ENCODE measurements at places on chromosomes 4 and X.

DNA sequence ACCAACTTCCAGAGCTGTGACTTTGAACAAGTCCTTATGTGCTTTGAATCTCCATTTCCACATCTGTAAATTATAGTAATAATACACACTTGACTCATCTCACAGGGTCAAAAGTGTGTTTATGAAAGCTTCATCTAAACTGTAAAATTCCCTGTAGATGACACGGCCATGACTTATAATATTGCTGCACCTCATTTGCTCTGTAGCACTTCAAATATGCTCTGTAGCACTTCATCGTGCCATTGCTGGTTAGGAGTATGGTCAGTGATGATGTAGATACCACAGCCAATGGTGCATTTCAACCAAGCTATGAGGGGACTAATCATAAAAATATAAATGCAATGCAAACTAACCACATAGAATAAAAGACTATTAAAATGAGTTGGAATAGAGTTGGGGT, 318.6 kb downstream of the ANK2 start:
- DNase-seq: no peak

- no peak for DNase-seq
Observed at GRCh38 chr4:99855678-99856077, 38.5 kb downstream of the LAMTOR3 start.

- no peak for DNase-seq
Observed at GRCh38 chr4:54840992-54841768, 183.4 kb downstream of the KIT start.

- no peak for DNase-seq
Observed at GRCh38 chr4:157294575-157294974, 74.0 kb downstream of the GRIA2 start.

DNA sequence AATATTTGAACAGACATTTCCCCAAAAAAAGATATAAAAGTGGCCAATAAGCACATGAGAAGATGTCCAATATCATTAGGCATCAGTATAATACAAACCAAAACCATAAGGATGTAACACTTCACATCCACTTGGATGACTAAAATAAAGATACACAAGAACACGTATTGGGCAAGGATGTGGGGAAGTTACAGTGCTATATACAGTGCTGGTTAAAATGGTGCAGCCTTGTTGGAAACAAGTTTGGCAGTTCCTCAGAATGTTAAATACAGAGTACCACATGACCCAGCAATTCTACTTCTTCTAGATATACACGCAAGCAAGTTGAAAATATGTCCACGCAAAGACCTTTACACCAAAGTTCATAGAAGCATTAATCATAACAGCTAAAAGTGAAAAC, 58.9 kb downstream of the HAUS3 start:
- no peak for DNase-seq

DNA sequence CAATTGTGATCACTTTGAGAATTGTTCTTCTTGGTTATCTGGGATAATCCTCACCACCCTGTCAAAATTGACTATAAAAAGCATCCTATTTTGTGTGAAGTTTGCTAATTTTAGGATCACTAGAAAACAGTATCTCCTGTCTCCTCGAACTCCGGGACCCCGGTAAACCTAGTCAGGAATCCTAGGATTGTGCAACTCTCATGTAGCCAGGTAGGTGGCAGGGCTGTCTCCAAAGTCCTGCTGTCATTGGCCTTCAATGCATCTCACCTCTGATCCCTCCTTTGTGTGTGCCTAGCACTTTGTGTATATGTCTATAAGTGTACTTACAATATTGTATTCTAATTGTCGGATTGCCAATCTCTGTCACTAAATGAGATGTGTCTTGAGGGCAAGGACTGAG, 1564.8 kb downstream of the RPA4 start:
- no peak for DNase-seq

GRCh38 chr4:53697016-53697685, 105.9 kb upstream of the LNX1 start:
- DNase-seq: no peak

DNA sequence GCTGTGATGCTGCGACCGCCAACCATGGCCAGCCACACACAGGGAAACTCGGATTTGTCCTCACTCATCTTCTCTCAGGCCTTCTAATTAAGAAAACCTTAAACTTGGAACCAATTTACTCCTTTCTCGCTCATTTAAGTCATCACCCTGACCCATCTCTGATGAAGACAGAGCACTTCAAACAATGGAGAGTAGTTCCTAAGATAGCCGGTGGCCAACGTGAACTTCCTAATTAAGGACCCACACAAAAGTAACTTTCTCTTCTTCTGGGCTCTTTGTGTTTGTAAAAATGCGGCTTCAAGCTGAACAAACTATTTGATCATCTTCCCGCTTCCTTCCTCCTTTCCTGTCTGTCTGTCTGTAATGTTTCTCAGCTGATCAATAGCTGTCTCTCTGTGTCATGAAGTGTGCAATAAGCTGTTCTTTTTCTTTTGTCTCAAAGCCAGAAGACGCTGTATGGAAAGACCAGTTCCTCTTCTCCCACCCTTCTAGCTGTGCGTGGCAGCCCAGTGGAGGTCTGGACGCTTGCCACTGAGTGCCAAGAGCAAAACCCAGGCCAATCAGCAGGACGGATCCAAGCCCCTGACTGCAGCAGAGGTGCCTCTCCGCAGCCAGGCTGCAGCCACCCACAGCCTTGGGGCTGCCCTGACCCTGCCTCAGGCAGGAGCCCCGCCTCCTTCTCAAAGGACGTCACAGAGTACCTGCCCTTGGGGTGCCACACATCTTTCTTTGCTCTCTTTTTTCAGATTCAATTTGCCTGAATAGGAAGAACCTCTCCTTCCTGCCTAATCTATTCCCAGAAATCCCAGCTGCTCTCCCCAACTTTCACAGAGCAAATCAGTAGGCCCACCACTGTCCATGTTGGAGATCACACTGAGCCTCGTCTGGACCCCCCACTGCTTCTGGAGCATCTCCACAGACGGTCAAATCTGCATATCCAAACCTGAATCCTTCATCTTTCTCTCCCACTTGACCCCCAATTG, 59.3 kb downstream of the MAML3 start:
- no peak for DNase-seq
